ENCODE measurements at places on chromosomes 11 and 22.

- no peak for DNase-seq
These were observed 4.4 kb downstream of the EP300 start for GRCh38 chr22:41096841-41097240.

DNA sequence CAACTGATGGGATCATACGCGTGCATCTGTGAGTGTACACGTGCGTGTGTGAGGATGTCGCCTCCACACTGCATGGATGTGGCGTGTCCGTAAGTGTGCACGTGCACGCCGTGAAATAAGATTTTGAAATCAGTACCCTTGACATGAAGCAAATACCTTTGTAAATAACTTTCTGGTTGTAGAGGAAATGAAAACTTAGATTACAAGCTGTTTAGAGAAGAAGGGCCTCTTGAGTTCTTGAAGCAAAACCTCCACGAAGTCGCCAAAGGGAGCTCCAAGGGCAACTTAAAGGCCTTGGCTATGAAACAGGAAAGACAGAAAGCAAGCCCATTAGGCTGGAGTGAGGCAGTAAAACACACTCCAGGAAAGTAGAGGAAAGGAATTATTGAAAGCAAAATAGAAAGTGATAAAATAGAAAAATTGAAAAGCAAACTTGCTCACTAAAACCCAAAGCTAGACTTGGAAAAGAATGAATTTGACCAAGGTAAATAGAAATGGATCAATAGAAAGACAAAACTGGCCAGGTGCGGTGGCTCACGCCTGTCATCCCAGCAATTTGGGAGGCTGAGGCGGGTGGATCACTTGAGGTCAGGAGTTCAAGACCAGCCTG is 29.7 kb upstream of the TOLLIP start:
- no peak for DNase-seq

DNA sequence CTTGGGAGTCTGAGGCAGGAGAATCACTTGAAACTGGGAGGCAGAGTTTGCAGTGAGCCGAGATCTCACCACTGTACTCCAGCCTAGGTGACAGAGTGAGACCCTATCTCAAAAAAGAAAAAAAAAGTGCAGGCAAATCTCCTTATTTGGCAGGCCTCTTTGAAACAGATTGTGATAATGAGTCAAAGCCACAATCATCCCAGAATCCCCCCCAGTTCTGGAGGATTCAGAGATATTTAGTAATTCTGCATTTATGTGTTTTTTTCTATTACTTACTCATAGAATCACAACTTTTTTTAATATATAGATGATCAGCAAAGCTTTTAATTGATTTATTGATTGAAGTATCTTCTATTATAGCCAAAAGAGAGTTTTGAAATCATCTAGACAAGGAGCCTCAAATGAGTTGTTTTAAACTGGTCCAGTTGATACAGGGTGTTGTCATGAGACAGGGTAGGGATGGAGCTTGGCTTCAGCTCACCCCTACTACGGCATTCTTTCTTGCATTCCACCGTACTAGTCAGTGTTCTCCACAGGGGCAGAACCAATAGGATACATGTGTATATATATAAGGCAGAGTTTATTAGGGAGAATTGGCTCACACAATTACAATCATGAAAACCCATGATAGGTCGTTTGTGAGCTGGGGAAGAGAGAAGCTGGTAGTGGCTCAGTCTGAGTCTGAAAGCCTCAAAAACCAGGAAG is 39.3 kb upstream of the SORL1 start:
- DNase-seq: no peak

GRCh38 chr11:1121331-1121812 is 36.4 kb upstream of the MUC5AC start:
- no peak for DNase-seq
